ENCODE measurements at places on chromosomes 7 and 10. TPM values are rescaled to one million over a fixed set of nuclear protein-coding genes. Genes with fewer than 3 reads are reported as not detected.

Gene LAMB4
- total RNA-seq = not detected

Gene CUZD1
- 2.4 TPM for total RNA-seq

Gene NCF1
- total RNA-seq = 0.54 TPM

Gene SFRP4
- total RNA-seq = 2.2 TPM

Gene TMEM196
- total RNA-seq = 3.6 TPM

Gene C10orf62
- not detected for total RNA-seq

Gene PRR15
- not detected for total RNA-seq

Gene SLC18A3
- 21.5 TPM for total RNA-seq

Gene PRPS1L1
- not detected for total RNA-seq

Gene DPP6
- total RNA-seq = not detected

Gene HOXA6
- total RNA-seq = not detected

Gene GPAM
- 13.8 TPM for total RNA-seq

Gene GRM8
- 7.8 TPM for total RNA-seq

Gene GIGYF1
- total RNA-seq = 79.6 TPM

Gene SLC13A1
- total RNA-seq = not detected

- DNase-seq = no peak
Observed at GRCh38 chr7:41874201-41874785, 171.4 kb upstream of the INHBA start.

GRCh38 chr7:30805081-30805691 lies 34.0 kb downstream of the MINDY4 start:
- no peak for DNase-seq

GRCh38 chr10:60980997-60981396 lies 37.0 kb upstream of the RHOBTB1 start:
- no peak for DNase-seq

DNA sequence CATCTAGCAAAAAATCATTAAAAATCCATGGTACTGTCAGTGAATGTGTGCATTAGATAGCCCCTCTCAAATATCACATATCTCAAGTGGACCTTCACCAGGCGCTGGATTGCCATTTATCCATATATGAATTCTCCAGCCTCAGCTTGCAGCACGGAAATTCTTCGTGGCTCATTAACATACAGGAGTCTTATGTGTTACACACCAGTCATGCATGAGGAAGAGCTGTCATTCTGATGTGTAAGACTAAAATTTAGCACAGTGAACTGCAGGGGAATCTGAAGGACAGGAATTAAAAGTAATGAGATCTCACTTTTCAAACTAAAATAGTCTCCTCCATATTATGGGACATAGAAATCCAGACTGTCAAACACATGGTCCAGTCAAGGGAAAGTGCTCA lies 542.4 kb upstream of the DPP6 start:
- no peak for DNase-seq

DNA sequence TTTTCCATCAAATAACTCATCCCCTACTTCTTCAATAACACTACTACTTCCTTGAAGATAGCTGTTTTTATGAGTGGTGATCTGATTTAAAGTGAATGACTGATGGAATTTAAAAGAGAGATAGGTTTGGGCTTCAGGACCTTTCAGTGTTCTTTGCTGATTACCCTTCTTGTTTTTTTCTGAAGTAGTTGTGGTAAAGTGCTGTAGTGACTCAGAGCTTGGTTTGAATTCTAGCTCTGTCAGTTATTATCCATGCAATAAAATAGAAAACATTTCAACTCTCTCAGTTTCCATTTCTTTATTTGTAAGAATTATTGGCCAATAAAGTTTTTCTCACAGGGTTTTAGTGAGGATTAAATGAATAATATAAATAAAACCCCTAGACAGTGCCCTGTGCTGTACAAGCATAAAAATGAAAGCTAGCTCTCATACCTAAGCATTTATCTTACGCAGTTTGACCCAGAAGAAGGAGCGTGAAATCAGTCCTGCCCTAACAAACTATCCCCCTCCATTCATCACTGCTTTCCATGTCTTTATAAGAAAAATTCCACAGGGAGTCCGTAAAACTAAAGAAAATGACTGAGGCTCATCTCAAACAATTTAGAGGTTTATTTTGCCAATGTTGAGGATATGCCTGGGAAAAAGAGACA lies 25.1 kb upstream of the AKAP9 start:
- no peak for DNase-seq

GRCh38 chr7:34438436-34438835 lies 219.6 kb upstream of the NPSR1 start:
- no peak for DNase-seq

- DNase-seq = peak; percentile 38
Observed at GRCh38 chr10:37754538-37755323, 102.7 kb downstream of the ZNF248 start.

GRCh38 chr7:86209036-86209435 lies 434.7 kb upstream of the GRM3 start:
- no peak for DNase-seq

- peak; percentile 59 for DNase-seq
Observed at GRCh38 chr7:129298268-129298893, 73.6 kb downstream of the AHCYL2 start.

- no peak for DNase-seq
Observed at GRCh38 chr10:99844433-99844955, 62.1 kb downstream of the ABCC2 start.

GRCh38 chr10:88908194-88908593 lies 28.1 kb downstream of the STAMBPL1 start:
- no peak for DNase-seq

- DNase-seq = no peak
Observed at GRCh38 chr10:51029172-51029641, 45.1 kb upstream of the PRKG1 start.

GRCh38 chr7:14191686-14192098 lies 202.2 kb upstream of the ETV1 start:
- no peak for DNase-seq

DNA sequence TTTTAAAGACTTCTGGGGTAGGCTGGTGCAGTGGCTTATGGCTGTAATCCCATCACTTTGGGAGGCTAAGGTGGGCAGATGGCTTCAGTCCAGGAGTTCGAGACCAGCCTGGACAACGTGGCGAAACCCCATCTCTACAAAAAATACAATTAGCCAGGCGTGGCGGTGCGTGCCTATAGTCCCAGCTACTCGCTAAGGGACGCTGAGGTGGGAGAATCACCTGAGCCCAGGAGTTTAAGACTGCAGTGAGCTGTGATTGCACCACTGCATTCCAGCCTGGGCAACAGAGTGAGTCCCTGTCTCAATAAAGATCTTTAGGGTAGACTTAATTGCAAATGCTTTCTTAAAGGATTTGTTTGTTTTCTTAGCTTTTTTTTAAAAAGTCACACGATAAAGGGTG lies 29.3 kb downstream of the PTPN12 start:
- DNase-seq = no peak

- DNase-seq = no peak
Observed at GRCh38 chr7:103658055-103659005, 212.3 kb upstream of the SLC26A5 start.

DNA sequence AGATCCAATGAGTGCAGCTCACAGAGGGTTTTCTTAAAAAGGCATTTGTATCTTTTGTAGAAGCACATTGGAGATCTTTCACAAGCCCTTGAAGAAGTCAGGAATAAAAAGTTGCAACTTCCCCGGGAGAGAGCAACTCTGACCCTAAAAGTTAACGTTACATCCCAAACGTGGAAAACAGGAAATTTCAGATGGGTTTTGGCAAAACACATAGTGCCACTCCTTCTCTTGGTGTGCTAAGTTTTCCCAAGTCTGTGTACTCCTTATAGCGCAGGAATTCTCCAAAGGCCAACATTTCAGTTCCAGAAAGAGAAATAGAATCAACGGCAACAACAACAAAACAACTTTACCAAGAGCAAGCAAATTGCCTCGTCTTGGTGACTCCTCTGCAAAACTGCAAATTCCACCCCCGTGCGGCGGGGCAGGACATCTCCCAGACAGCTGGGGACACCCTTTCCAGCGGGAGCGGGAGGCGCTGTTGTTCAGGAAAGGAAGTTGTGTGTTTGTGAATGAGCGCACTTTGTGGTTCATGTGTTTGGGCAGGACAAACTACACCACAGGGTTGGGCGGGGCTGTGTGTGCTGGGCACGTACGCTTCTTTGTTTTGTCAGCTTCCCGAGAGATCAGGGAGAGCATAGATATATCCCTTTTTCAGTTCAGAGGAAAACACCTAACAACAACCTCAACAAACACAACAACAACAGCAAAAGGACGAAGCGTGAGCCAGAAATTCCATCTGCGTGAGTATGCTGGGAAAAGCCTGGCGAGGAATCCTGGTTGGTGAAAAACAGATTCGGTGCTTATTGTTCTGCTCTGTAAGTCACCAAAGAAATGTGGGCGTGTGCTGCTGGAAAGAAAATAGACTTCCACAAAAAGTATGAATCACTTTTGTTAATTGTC lies 294.7 kb upstream of the PITRM1 start:
- DNase-seq = no peak

- no peak for DNase-seq
Observed at GRCh38 chr10:132062116-132062515, 3.6 kb upstream of the JAKMIP3 start.

DNA sequence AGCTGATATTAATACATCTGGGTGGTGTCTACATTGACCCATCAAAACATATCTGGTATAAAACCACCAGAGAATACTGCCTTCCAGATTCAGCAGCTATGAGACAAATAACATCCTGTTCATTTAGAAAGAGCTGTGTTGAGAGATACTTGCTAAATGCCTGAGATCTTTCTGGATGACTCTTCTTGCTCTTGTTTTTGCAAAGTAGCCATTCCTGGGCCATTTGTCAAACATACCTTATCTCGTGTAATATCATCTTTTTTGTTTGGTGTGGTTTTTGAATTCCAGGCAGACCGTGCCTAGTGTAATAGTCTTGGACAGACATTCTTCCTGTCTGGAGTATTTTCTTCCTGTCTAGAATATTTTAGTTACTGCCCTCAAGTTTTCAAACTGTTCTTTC lies 74.7 kb upstream of the PRR15 start:
- DNase-seq = no peak

GRCh38 chr10:75976681-75977080 lies 545.3 kb downstream of the LRMDA start:
- DNase-seq = no peak

DNA sequence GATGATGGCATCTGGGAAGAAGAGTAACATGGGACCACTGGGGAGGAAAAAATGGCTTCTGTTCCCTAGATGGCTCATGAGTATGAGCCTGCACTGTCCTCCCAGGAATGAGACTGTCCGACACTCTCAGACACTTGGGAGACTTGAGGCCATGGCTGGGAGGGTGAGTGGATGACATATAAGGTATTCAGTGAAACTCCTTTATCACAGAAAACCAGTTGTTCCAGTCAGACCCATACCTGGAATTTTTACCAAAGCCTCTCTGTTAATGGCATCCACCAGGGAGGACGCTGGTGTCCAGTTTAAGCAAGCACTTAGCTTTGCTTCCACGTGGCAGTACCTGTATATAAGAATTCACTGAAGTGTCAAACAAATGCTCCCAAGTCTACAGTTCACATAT lies 116.7 kb upstream of the C10orf90 start:
- no peak for DNase-seq

DNA sequence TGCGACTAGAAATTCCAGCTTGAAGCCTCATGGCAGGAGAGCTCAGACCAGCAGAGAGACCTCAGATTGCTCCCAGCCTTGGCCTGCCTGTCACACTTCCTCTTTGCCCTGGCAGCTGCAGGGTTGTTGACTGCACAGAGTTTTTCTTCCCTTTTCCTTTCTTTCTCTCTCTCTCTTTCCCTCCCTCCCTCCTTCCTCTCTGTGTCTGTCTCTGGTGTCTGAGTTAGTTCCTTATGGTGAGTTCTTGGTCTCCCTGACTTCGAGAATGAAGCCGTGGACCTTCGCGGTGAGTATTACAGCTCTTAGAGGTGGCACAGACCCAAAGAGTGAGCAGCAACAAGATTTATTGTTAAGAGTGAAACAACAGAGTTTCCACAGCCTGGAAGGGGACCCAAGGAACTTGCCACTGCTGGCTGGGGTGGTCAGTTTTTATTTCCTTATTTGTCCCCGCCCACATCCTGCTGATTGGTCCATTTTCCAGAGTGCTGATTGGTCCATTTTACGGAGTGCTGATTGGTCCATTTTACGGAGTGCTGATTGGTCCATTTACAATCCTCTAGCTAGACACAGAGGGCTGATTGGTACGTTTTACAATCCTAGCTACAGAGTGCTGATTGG lies 266.3 kb downstream of the RPS24 start:
- no peak for DNase-seq

- peak; percentile 81 for DNase-seq
Observed at GRCh38 chr10:30392564-30392990, 41.4 kb upstream of the MAP3K8 start.

DNA sequence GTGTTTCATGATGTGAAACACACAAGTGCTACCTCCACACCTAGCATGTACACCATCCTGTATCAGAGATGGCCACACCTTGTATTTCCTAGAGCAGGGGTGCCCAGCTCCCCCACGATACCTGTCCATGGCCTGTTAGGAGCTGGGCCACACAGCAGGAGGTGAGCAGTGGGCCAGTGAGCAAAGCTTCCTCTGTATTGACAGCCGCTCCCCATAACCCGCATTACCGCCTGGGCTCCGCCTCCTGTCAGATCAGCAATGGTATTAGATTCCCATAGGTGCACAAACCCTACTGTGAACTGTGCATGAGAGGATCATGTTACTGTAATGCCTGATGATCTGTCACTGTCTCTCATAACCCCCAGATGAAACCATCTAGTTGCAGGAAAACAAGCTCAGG lies 145.6 kb upstream of the RNF32 start:
- no peak for DNase-seq

DNA sequence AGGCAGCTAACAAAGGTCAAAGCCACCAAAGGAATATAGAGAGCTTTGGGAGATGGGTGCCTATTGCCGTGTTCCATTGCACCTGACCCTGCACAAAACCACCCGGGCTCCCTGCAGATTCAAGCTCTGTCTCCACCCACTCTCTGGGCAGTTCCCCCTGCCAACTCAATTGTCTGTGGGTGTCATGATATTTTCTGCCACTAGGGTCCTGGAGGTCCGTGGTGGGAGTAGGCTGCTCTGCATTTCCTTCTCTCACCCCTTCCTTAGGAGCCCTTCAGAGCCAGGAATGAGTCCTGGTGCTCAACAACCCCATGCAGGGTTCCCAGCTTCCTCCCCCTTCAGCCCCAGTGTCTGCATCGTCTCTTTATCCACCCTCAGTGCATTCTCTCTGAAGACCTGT lies 34.1 kb downstream of the PNLIPRP2 start:
- DNase-seq = no peak

All from glutamatergic neuron (in vitro differentiated cells).